CD4-positive, alpha-beta T cell treated with Interleukin-4 for 1 hour (primary cell): ENCODE measurements at places on chromosomes 12 and 14.

- DNase-seq, result no peak
Measured at GRCh38 chr14:94171208-94171607, 2.9 kb upstream of the PPP4R4 start.

- peak; percentile 58 for DNase-seq
Measured at GRCh38 chr14:22002860-22003284, 329.3 kb upstream of the OR4E1 start.

GRCh38 chr12:30110958-30111586 lies 327.3 kb upstream of the TMTC1 start:
- DNase-seq, result no peak

- DNase-seq, result no peak
Measured at GRCh38 chr12:88375306-88376305, 204.7 kb downstream of the KITLG start.
